ENCODE measurements at places on chromosomes 13 and 19.

GRCh38 chr13:60417734-60418133 lies 20.7 kb downstream of the TDRD3 start:
- no peak for DNase-seq

- no peak for DNase-seq
Measured at GRCh38 chr19:6125571-6125989, 9.9 kb upstream of the ACSBG2 start.

DNA sequence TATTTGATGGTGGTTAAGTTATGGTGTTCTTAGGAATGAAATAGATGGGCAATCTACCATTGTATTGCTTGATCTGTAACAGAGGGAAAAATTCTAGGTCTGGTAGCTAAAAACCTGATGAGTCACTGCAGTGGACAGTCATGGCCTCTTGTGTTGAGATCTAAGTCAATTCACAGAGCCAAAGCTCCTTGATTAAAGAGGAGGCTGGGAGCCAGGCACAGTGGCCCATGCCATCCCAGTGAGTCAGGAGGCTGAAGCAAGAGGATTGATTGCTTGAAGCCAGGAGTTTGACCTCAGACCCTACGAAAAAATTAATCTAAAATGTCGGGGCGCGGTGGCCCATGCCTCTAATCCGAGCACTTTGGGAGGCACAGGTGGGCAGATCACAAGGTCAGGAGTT lies 67.1 kb upstream of the KPNA3 start:
- DNase-seq = no peak

DNA sequence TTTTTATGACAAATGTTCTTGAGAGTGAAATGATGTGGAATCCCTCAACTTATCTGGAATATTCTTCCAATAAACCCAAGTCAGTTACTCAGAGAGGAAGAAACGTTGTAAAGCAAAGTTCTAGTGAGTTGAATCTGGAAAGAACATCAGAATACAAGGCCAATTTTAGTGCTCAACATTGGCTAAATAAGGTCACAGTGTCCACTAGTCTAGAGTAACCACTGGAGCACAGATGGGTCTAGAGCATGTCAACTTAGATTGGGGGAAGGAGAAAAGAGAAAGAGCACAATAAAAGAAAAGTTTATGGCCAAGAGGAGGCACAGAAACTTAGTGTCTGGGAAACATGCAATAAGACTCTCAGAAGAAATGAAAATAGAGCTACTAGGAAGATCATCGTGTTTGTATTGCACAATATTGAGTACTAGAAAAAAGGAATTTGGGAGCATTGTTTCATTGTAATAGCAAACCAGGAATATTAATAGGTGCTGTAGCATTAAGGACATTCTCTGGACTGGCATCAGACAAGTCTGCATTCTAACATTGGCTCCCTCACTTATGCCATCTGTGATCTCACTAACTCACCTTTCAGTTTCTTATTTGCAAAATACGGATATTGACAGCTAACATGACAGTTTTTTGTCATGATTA lies 1318.5 kb downstream of the PCDH9 start:
- no peak for DNase-seq
